ENCODE measurements at places on chromosomes 3 and 15.
A peak's percentile ranks its signal among the peaks of the same experiment; 100 is the strongest.

DNA sequence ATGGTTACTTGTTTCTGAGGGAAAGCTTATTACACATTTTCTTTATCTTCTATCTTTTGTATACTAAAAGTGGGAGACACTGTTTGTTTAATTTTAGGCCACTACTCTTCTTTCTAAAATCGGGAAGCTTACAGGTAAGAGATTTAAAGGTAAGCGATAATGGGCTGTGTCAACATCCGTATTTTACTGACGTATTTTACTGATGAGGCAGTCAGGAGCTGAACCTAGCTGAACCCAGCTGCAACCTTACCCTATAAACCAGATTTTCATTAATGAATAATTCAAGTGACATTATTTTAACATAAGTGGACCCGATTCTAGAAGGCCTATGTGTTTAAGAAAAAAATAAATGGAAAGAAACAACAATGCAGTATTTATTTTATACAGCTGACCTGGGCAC lies 13.1 kb downstream of the PSMD6 start:
- DNase-seq, result no peak

DNA sequence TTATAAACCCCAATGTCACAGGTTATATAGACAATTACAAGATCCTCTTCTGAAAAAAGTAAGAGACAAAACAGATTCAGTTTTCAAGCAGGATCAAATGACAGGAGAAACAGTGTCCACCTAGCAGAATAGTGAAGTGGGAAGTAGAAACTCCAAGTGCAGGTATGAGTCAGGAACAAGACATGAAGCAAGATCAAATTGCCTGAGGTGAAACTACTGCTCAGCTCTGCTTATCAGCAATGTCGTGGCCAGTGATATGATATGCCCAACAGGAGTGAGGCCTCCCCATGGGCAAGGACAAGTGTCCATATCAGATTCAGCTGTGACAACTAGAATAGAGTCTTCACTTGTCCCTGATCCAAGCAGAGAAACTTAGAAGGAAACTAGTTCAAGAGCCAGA lies 100.0 kb downstream of the ZMAT3 start:
- no peak for DNase-seq

DNA sequence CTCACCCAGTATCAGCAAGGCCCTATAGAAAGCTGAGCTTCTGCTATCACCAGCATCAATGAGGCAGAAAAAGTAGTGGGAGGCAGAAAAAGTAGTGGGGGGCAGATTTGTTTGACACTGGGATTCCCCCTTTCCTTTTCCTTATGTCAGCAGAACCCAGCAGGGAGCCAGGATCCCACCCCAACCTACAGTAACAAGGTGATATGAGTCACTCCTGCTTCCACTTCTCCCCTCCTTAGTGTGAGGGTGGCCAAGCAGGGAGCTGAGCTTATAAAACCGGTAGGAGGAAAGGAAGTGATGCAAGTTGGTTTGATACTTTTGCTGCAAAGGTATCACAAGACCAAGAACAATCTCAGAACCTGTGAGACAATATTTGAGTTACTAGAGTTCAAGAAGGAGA lies 128.7 kb downstream of the SCAPER start:
- DNase-seq, result no peak

DNA sequence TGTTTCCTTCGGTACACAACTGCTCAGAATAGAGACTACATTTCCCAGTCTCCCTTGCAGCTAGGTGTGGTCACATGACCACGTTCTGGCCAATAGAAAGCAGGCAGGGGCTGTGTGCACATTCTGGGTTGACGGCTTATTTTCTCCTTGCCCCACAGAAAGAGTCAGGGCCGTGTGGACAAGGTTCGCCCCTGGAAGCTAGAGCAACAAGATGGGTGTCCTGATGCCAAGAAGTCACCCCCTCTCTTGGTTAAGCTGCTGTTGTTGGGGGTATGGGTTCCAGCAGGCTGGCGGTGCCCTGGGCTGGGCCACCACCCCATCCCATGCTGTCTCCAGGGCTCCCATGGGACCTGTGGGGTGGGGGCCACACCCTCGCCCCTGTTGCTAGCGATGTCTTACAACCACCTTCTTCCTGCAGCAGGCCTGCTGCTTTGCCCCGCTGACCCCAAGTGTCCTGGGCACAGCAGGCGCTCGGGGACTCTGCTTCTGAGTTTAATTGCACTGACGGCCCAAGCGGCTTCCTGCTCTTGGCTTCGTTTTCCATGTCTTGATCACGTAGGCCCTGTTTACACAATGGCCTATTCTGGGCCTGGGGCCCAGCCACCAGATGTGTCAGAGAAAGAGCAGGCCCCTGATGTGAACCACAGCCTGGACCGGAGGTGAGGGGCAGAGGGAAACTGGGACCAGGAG lies 24.9 kb downstream of the ABTB1 start:
- DNase-seq, result peak; percentile 74

DNA sequence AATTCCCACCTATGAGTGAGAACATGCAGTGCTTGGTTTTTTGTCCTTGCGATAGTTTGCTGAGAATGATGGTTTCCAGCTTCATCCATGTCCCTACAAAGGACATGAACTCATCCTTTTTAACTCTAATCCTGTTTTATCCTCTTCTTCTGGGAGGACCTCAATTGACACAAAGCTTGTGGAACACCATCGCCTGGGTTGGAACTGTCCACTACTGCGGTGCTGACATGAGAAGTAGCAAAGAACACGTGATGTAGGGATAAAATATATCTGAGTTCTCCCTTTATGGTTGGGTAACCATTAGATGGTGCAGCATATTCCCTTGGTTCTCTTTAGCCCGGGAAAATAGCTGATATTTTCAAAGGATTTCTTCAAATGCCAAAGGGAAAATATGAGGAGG lies 105.3 kb upstream of the TOPAZ1 start:
- DNase-seq, result no peak

- no peak for DNase-seq
Measured at GRCh38 chr15:94972314-94972713, 741.0 kb downstream of the MCTP2 start.

DNA sequence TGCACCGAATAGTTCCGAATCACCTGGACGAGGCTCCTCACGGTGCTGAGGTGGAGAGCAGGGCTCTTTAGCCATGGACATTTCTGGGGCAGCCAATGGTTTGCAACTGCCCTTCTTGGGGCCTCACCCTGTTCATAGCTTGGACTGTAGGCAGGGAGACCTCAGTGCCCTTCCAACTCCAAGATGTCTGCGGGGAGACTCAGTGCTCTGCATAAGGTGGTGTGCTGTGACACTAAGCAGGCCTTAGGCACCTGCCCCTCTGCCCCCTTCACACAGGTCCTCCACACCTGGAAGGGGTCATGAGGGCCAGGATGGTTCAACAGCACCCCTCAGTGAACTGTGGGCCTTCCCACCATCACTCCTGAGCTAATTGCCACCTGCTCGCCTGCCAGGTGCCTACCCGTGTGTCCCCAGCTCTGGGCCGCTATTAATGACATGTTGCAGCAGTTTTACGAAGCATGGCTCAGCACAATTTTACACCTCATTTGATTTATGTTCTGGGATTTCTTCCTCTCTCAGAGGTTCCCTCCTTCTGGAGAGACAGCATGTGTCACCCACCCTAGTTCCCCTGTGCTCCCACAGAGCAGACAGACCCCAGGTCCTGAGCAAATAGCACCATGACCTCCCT lies 101.2 kb upstream of the SMAD3 start:
- no peak for DNase-seq

DNA sequence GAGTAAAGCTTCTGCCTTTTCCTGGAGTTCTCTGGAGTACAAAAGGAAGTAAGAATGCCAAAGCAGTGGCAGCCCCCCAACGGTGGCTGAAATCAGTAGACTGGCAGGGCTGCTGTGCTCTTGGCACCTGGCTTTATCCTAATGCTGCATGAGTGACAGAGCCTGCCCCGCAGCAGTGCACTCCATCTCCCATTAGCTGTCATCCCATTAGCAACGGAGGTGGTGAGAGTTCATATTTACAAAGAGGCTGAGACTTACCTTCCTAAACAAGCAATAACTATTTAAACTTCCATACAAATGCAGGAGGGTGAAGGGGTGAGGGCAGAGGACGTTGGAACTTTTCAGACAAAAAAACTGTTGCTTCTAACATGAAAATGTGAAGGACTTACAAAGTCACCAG lies 51.9 kb downstream of the SERPINI1 start:
- DNase-seq, result no peak

GRCh38 chr3:31791090-31791430 lies 190.0 kb downstream of the OSBPL10 start:
- no peak for DNase-seq

- DNase-seq, result no peak
Measured at GRCh38 chr3:71247958-71248335, 335.6 kb downstream of the FOXP1 start.

- DNase-seq, result no peak
Measured at GRCh38 chr15:62603742-62604141, 438.7 kb upstream of the C2CD4B start.

DNA sequence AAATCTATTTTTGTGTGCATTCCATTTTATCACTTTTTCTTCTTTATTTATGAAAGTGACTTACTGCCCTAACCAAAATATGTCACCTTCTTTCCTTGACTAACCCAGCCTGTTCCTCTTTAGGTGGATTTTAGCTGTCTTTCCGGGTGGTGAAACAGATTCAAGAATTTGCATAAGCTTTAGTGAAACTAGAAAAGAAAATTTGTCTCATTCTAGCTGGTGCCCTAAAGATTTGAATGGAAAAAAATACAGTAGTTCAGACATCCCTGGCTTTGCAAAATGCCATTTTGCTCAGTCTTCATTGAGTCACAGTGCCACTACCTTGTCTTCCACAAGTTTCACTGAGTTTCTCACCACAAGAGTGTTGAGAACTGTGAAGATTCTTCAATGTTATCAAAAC lies 28.2 kb upstream of the CCDC50 start:
- DNase-seq, result no peak

DNA sequence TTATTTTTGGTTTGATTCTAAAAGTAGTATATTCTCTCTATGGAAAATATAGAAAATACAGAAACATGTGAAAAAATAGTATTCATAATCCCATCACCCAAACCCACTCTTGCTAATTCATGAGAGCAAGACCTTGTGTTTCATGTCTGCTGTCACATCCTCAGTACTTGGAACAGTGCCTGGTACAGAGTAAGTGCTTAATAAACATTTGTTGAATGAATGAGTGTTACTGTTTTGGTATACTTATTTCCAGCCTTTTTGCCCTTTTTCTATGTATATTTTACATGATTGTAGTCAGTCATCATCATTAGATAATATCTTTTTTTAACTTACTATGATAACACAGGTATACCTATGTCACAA lies 59.3 kb downstream of the IL16 start:
- no peak for DNase-seq

GRCh38 chr3:135513106-135514059 lies 452.1 kb upstream of the PPP2R3A start:
- DNase-seq, result no peak

DNA sequence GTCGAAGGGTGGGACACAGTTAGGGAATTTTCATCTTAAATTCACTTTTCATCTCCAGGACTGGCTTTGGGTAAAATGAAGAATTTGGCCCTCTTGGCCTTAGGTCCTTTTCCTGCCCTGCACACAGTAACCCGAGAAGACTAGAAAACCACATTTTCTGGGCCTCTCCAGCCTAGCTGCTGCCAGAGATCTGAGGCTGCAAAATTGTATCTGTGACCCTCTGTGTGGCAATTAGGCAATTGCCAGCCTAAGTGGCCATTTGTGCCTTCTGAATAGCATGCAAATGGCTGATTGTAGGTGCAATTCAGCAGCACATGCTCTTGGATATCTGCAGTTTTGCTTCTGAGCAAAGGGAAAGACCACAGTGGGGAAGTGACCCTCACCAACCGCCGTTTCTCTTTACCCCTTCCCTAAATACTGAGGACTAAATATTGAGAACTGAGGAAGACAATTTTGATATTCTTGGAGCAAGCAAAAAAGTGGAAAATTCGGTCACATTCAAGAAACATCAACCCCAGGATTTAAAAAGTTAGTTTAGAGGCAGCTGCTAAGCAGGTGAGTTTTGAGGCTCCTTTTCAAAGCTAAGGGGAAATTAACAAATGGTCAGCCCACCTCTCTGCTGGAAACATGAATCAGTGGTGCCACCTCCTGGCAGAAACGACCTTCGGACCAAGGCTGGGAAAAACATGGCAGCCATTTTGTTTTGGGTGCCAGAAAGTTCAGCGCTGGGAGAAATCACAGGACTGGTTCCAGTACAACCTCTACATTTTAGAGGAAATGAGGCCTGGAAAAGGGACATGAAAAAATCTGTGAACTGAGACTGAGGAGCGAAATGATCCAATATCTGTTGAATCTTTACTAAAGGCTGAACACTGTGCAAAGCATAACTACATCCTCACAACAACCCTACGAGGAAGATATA lies 56.6 kb upstream of the PRTG start:
- peak; percentile 30 for DNase-seq

DNA sequence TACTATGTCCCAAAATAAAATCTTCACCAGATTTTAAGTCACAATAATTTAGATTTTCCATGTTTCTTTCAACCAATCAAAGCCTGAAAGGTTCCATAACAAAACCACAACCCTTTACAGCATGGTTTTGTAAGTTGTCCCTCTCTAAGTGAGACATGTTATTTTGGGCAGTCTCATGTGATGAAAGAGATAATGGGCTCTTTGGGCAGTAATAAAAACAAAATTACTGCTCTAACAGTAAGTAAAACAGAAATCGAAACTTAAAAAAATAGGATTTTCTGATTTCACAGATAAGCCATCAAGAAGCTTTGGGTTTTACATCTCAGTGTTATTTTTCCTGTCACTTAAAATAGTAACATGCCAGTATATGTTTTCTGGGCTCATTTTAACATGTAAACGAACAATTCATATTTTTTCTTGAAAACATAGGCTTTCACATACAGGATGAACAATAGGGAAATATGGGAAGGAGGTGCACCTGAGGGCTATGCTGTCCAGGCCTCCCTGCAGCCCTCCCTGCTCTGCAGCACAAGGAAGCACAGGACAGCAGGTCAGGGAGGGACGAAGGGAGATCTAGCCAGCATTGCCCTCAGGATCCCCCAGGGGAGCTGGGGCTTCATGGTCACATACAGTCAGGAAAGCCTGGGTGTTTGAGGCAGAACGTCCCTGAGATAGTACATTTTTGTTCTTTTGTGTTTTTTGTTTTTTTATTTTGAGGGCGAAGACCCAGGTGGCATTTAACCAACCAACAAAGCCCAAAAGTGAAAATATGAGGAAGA lies 157.4 kb downstream of the SHOX2 start:
- no peak for DNase-seq

Data from hepatic stellate cell (primary cell).